Lower lobe of right lung (tissue), 2 donors: ENCODE measurements at places on chromosomes 1 and 21. TPM values are rescaled to one million over a fixed set of nuclear protein-coding genes. Genes with fewer than 3 reads are reported as not detected.

- no peak for DNase-seq
Measured at GRCh38 chr1:174194461-174194860, 35.1 kb downstream of the RABGAP1L start.

DNA sequence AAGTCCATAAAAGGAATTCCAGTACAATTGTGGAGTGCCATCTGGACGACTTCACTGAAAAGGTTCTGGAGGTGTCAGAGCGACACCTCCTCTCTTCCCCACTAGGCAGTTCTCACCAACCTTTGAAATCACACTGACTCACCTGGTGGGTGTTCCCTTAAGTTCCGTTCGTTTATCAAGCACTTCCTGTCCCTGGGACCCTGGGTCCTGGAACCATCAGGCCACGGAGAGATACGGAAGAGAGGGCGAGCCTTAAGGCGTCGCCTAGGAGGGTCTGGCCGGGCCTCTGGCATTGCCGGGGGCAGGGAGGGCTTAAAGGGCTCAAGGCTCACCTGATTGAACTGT is 317 bp downstream of the SPAG17 start:
- no peak for DNase-seq

- no peak for DNase-seq
Measured at GRCh38 chr1:18116777-18117176, 9.2 kb downstream of the IGSF21 start.

Gene RGS4
- 0.89 TPM for total RNA-seq

Gene EXO1
- total RNA-seq, result 1.4 TPM
